ELR (cell line): ENCODE measurements at places on chromosomes 1 and 21.

DNA sequence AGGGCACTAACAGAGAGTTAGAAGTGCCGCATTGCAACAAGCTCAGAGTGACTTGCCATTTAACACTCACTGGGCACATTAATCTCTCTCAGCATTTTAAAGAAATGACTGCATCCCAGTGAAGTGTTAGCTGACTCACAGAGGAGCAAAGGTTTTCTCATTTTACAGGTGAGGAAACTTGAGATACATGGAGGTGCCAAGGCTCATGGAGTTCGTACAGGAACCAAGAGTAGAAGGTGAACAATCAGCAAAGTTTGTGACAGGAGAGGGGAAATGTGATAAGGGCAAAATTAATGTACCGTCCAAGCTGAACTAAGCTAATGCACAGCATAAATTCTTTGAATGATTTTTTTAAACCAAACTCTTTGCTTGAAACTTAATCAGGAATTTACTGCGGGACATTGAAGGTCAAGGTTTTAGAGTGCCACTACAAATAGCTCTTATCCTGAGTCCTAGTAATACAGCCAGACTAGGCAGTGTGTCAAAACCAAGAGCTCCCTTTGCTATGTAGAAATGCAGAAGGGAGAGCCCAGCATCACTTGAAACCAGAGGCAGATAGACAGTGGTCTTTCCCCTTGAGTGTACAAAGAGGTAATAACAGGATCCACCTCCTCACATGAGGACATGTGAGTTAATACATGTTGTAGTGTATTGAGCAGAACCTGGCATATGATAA is 22.4 kb upstream of the NTPCR start:
- no peak for DNase-seq

DNA sequence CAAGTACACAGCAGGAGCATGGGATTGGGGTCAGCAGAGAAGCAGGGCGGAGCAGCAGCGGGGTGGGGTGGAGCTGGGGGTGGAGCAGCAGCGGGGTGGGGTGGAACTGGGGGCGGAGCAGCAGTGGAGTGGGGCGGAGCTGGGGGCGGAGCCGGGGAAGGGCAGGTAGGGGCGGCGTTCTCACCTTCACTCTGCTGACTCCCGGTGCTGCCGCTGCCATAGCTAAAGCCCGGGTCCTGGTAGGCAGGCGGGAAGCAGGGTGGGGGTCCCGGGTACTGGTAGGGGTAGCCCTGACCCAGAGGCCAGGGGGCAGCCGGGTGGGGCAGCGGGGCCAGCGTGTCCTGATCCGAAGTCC is 6.7 kb downstream of the TAS1R3 start:
- DNase-seq = no peak

GRCh38 chr1:184416481-184416880 is 29.7 kb downstream of the C1orf21 start:
- no peak for DNase-seq

GRCh38 chr1:206658264-206658980 is 23.1 kb downstream of the DYRK3 start:
- DNase-seq = peak; percentile 40

- peak; percentile 88 for DNase-seq
Measured at GRCh38 chr1:16727190-16728111, 12.9 kb upstream of the RNU1-4 start.

GRCh38 chr1:109161858-109162606 is 48.1 kb downstream of the ELAPOR1 start:
- peak; percentile 80 for DNase-seq

- no peak for DNase-seq
Measured at GRCh38 chr1:57165546-57165945, 199.7 kb upstream of the C8B start.

GRCh38 chr1:91404151-91405012 is at the start of gene HFM1:
Gene HFM1, minus strand, starts transcription at chr1:91404837. Its CDS starts 3,755 bp downstream, at chr1:91401082.
- peak; percentile 82 for DNase-seq

DNA sequence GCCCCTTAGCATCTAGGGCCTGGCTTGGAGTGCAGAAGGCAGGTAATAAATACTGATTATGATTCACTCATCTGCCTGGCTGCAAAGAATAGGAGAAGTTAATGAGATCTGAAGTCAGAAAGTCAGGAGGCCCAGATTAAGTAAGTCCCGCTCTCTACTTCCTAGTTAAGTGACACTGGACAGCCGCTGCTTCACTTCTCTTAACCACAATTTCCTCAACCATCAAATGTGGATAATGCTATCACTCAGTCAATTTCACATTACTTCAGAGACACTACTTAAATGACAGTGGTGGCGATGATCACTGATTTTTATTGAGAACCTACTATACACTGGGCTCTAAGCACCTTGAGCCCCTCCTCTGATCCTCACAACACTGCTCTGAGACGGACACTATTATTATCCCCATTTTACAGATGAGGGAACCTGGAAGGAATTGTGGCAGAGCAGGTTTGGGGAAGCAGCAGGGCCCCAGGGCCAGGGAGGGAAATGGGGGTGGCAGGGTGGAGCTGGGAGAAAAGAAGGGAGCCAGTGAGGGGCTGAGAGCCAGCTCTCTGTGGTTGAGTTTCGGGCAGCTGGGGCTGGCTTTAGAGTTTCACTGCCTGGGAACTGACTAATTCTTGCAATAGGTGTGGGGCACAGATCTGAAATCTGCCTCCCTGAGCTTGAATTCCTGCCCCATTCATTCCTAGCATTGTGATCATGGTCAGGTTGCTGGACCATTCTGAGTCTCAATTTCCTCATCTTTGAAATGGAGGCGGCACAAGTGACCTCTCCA is 2.4 kb upstream of the E2F2 start:
- no peak for DNase-seq

- DNase-seq = no peak
Measured at GRCh38 chr1:226646026-226646869, 92.8 kb downstream of the ITPKB start.

DNA sequence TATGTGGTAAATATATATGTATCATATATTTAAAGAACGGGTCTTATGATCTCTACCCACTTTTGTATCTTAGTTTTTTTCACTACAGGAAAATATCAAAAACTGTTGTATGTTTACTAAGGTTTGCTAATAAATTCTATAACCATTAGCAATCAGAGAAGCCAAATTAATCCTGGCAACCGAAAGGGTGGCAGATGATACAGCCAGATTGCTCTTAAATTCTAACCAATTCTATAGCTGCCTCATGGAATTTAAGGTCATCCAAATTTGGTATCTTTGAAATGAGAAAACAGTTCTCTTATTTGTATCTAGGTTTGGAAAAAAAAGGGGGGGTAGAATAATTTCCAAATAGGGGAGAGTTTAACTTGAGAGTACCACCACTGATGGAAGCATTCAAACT is 591.2 kb downstream of the SMYD3 start:
- no peak for DNase-seq

- DNase-seq = peak; percentile 81
Measured at GRCh38 chr1:23098463-23099170, 70.0 kb downstream of the LUZP1 start.

DNA sequence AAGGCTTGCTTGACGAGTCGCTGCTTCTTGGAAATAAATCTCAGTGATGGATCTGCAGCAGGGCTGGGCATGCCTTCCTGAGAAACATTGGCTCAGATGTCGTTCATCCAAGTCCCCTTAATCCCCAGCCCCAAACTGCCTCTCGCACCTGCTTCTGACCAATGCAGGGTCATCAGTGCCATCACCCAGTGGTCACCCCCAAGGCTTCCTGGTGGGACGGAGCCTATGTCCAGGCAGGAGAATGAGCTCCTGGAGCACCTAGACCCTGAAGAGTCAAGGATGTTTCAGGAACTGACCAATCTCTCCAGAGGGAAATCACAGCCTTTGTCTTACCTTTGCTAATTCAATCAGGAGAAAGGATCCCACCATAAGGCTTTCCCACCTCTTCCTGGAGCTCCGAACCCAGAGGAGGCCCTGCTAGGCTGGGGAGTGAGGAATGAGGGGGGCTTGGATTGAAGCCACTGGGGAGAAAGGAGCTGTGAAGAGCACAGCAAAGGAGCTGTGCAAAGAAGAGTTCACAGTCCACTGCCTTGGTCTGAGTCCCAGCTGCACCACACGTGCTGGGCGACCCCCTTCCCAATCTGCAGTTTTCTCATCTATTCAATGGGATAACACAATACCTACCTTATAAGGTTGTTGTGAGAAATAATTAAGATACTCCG is 416.1 kb downstream of the NPHP4 start:
- no peak for DNase-seq

DNA sequence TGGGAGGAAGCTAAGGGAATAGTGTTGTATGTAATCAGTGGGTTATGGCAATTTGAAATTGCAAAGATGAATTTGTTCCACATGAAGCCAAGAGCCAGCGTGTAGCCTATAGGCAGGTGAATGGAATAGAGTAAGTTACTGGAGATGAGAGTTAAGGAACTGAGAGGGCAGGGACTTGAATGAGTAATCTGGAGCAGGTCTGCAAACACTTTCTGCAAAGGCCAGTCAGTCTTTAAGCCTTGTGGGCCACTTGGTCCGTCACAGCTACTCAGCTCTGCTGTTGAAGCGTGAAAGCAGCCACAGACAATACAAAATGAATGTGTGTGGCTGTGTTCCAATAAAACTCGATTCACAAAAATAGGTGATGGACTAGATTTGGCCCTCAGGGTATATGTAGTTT is 29.2 kb downstream of the SZT2 start:
- no peak for DNase-seq

- DNase-seq = no peak
Measured at GRCh38 chr1:76240316-76240715, 165.8 kb downstream of the ST6GALNAC3 start.

GRCh38 chr1:208149776-208150514 is 94.2 kb downstream of the PLXNA2 start:
- DNase-seq = no peak

DNA sequence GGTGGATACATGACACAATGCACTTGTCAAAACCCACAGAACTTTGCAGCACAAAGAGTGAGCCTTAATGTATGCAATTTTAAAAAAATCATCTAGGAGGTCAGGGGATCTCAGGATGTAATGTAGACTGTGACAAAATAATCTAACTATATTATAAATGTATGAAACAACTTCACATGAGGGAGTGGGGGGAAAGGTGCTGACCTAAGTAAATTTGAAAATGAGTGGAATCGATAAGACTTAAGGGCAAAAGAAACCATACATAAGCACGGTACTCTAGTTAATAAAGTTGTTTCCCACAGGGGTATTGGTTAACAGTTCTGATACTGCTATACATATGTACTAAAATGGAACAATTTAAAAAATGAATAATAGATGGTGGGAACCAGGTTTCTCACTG is 64.7 kb downstream of the PRPF38A start:
- no peak for DNase-seq

- DNase-seq = peak; percentile 31
Measured at GRCh38 chr21:14773777-14774345, 227.7 kb upstream of the SAMSN1 start.
